ENCODE measurements at places on chromosomes 12 and 14.

DNA sequence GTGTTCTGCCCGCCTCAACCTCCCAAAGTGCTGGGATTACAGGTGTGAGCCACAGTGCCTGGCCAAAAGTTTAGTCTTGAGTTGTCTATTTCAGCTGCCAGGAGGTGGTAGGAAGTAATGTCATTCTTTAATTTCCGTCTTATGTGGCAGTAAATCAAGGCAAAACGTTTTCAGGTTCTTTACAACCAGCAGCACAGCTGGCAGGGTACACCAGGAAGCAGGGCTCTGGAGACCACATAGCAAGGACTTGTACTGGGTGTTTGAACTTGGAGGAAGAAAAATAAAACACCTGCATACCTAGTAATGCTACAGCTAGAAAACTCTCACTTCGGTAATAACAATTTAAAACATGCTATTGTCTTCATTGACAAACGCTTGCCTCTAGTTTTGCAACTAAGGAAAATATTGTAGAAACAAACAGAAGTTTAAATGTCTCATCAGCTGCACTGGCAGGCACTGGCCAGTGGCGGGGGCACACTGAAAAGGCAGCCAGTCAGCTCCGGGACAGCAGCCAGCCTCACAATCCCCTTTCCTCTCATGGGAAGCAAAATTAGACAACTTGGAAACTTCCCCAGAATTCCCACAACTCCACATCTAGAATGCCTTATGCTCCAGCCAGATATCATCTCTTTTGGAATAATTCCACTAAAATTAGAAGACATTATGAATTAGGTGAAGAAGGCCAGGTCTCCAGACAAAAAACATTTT is 72.2 kb downstream of the CLIP1 start:
- no peak for DNase-seq

DNA sequence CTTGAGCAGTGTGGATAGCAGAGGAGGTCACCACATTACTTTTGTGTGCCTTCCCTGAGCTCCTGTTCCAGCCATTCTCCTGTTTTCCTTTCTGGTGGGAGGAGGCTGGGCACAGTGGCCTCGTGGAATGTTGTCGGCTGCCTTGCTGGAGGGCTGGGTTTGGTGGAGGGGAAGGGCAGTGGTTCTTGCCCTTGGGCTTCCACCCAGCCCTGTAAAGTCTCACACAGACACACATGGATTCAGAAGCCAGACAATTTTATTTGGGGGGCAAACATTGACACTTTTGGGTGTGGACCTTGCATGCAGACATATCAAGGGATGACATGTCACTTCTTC is 866 bp downstream of the NPFF start:
- DNase-seq = no peak

- DNase-seq = no peak
Measured at GRCh38 chr12:77189458-77189857, 124.1 kb upstream of the E2F7 start.

DNA sequence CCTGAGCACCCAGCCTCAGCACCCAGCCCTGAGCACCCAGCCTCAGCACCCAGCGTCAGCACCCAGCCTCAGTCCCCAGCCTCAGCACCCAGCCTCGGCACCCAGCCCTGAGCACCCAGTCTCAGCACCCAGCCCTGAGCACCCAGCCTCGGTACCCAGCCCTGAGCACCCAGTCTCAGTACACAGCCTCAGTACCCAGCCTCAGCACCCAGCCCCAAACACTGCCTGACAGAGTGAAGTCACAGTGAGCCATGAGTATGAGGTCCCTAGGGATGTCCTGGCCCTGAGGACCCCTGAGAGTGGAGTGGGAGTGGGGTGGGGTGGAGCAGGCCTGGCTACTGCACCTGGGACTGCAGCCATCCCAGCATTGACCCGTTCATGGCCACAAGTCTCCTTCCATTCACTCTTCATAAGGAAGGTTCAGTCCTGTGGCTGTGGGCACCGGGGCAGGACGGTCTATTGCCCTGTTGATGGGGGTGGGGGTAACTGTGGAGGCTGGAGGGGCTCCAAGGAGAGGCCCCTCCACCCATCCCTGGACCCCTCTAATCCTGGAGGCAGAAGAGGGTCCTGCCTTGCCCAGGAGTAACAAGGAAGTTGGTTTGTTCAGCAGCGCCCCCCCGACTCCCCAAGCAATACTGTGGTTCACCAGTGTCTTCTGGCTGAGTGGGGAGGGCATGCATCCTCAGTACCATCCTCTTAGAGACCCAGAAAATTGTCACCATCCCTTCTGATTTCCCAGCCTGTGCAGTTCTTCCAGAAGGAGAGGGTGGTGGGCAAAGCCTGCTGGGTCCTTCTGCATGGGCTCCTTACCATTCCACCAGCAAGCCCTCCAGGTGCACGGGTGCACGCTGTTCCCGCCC is 140.5 kb downstream of the ADGRD1 start:
- no peak for DNase-seq

DNA sequence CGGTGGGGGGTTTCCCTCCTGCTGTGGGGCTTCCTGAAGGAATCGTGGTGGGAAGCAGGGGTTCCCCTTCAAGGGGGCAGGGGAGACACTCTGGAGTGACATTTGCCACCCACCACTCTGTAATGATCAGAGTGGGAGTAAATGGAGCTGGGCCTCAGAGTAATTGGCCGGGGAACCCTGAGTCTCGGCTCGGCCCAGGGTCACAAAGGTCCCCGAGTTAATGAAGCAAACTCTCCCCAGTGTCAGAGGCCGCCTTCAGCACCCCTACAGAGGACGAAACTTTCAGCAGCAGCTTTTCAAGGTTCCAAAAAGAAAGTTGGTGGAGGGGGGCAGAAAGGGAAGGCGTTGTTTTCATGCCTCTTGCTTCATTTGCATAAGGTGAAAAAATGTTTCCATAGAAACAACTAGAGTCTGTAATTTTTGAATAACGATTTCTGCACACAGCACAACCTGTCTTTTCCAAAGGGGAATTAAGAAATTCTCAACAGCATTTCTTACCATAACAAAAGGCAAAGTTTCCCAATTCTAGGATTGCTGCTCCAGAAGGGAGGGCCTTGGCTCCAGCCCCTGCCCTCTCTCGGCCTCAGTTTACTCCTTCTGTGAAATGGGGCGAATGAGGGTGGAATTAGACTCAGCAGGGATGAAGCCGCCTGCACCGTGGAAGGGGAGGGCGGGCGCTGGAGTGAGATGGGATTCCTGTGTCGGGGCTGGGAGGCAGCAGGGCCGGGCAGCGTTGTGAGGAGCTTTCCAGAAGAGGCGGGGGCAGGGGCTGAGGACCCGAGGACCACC is 67.0 kb upstream of the BEGAIN start:
- DNase-seq = no peak

DNA sequence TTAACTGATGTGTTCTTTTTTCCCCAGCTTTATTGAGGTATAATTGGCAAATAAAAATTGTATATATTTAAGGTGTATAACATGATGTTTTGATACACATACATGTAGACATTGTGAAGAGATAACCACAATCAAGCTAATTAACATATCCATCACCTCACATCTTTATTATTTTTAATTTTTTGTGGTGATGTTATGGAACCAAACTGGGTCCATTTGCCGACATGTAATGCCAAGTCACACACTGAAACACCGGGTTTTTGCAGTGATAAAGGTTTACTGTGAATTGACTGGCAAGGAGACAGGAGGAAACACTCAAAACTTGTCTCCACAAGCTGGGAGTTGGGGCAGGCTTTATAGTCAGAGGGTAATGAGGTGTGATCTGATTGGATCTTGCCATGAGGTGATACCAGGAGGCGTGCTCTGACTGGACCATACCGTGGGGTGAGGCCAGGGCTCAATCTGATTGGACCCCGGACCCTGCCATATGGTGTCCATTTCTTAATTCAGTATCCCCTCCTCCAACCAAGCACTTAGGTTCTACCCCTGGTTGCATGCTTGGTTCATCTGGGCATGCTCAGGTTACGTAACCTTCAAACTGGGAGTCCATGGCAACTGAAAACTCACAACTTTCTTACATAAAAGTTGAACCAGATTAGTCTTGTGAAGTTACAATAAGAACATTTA is 11.8 kb upstream of the WSCD2 start:
- no peak for DNase-seq

GRCh38 chr14:77158175-77158881 is 16.7 kb upstream of the ZDHHC22 start:
- no peak for DNase-seq

DNA sequence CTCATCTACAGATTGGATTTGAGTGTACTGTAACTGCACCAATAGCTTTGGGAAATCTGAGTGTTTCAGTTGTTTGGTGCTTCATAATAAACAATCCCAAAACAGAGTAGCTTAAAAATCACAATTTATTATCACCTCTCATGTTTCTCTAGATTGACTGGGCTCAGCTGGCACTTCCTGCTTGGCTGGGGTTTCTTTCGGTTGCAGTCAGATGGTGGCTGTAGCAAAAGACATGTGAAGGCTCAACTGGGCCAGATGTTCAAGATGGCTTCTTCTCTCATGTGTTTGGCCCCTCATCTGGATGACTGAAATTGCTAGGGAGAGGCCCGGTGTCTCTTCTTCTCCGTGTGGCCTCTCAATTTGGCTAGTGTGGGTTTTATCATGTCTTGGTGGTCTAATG is 12.1 kb upstream of the BMP4 start:
- no peak for DNase-seq

DNA sequence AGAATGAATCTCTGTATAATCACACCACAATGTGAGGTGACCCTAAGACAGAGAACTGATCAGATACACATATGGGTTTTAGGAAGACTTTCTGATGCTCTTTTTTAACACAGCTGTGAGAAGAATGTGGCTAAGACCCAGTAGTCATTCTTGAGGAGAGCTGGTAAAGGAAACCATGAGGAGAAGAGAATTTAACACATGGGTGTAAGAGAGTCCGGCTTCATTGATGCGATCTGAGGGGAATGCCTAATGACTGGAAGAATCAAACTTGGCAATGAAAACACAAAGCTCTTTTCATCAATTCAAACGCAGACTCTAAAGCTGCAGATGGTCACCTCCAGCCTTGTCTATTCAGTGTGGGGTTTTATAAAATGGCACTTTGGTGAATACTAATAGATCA is 79.3 kb downstream of the FOXA1 start:
- no peak for DNase-seq

DNA sequence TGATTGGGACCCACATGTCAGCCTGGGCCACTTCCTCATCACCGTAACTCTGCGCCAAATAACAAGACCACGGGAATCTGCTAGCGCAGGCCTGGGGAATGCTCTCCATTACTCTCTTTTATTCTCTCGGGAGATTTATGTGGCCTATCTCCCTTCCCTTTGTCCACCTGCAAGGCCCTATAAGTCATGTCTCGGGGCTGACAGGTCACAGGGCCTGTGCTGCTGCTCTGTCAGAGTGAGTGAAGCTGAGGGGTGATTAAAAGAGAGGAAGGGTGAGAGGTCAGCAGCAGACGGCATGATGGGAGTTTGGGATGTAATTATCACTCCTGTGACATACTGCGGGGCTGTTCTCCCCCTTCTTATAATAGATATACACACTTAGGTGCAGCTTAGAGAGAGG is 26.2 kb upstream of the GPATCH2L start:
- no peak for DNase-seq

GRCh38 chr14:21987937-21988336 is 314.3 kb upstream of the OR4E1 start:
- DNase-seq = no peak

DNA sequence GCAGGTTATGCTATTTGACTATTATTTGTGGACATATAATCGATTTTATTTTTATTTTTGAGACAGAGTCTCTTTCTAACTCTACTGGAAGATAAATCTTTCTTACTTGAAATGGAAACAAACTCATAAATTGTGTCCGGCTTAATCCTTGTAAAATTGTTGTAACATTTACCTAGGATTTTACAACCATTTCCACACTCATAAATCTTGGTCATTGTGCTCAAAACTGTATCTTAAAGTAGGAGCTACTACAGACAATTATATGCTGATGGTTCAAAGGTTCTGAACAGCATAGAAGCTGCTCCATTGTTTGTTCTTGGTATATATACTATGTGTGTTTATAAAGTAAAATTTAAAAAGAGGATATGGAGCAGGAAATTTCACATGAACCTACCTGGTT is 4.6 kb upstream of the ARF6 start:
- no peak for DNase-seq

- DNase-seq = no peak
Measured at GRCh38 chr12:29552324-29552927, 54.9 kb upstream of the OVCH1 start.

GRCh38 chr12:12872139-12872933 is 19.0 kb upstream of the GPRC5A start:
- DNase-seq = no peak

- no peak for DNase-seq
Measured at GRCh38 chr12:41466802-41467201, 278.7 kb downstream of the PDZRN4 start.

GRCh38 chr14:91706996-91707395 is 24.9 kb downstream of the CATSPERB start:
- no peak for DNase-seq

DNA sequence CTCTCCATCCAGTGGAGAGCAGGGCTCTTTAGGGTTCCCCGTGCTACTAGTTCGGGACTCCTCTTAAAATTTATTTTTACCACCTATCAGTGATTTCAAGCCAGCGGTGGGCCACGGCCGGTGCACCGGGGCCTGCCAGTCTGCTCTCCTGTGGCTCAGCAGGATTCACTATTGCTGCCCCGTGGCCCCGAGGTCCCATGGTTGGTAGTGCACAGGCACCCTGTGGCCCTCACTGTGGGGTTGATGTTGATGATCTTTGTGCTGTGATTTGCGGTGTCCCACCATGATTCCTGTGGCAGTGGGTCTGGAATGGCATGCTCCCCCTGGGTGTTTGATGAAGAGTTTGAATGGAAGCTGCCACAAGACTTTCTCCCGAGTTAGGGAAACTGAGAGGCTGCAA is 12.6 kb upstream of the MEG3 start:
- no peak for DNase-seq

DNA sequence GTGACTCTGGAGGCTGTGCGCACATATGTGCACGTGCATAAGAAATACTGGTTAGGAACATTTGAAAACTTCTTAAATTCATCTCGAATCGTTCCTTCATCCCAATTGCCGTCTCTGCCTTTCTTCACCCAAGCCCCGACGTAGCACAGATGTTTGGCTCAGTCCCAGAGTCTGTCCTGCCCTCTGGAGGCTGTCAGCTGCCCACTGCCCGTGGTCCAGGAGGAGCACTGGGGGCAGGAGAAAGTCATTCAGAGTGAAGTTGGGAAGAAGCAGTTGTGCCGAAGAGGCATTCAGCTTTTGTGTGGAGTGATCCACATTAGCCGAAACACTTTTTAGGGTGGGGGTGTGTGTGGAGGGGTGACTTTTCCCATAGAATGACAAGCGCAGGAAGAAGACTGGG is 124.9 kb downstream of the TSPAN9 start:
- DNase-seq = no peak

All from stimulated activated CD8-positive, alpha-beta memory T cell treated with anti-CD3 and anti-CD28 coated beads, Interleukin-4, amount 100 ng/mL, for 1 hour (primary cell).